SJSA1 (cell line): ENCODE measurements at places on chromosomes 1 and 21. TPM values are rescaled to one million over a fixed set of nuclear protein-coding genes. Genes with fewer than 3 reads are reported as not detected.
A peak's percentile ranks its signal among the peaks of the same experiment; 100 is the strongest.

- DNase-seq = no peak
Observed at GRCh38 chr1:45095450-45095849, 83.4 kb downstream of the UROD start.

- no peak for DNase-seq
Observed at GRCh38 chr21:42655796-42656770, 2.7 kb downstream of the PDE9A start.

DNA sequence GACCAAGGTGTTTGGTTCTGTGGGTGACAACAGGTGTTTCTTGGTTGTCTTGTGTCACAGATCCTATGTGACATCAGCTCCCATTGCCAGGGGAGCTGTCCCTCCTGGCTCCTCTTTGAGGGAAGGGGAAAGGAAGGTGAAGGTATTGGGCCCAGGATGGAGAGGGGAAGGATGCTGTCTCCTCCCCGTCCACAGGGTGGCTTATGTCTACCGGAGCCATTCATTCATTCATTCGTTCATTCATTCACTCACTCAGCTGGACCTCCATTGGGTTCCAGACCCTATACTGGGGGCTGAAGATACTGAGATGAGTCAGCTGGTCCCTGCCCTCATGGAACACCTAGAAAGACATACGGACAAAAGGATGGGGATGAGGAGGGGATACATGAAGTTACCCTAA lies 38.9 kb downstream of the EPHB2 start:
- no peak for DNase-seq

DNA sequence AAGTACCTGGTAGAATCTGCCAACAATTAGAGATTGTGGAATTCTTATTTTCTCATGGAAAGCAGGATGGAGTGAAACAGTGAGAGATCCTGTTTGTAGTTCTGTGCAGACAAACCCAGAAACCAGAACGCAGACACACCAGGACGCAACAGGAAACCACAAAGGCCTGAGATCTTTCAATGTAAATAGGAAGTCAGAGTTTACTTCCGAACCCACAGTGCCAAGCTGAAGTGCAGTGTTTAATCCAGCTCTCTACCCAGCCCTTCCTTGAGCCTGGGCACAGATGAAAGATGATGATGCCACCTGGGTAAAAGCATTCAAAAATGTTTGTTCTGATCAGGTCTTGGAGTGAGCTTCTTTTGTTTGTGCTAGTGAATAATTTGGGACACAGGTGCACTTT lies 244.2 kb upstream of the HOOK1 start:
- no peak for DNase-seq

- no peak for DNase-seq
Observed at GRCh38 chr1:9808459-9808858, 15.3 kb downstream of the CLSTN1 start.

DNA sequence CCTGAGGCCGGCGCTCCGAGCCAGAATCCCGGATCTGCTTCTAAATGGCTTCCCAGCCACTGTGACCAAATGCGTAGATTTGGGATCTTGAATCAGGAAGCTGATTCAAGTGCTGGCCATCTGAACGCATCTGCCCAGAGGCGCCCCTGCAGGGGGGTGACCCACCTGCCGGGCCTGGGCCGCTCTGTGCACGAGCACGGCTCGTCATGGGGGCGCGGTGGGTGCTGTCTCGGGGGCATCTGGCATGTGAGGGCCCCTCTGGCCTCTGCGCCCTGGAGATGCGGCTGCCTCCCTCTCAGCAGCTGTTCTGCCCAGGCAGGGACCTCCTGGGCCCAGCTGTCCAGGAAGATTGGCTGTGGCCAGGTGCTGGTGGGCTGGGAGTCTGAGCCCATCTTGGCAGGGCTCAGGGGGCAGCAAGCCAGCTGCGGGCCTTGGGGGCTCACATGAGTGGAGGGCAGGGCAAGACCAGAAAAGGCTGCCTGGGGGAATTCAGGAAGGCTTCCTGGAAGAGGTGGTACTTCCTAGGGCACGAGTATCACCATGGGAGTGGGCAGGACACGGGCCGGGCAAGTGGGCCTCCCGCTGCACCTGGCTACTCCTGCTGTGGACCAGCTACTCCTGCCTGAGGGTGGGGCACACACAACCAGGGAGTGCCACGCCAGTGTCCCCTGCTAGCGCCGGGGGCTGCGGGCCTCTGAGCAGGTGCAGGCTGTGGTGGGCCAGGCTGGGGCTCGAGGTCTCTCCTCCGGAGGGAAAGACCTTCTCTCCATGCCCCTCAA lies 25.1 kb downstream of the PLCH2 start:
- no peak for DNase-seq

DNA sequence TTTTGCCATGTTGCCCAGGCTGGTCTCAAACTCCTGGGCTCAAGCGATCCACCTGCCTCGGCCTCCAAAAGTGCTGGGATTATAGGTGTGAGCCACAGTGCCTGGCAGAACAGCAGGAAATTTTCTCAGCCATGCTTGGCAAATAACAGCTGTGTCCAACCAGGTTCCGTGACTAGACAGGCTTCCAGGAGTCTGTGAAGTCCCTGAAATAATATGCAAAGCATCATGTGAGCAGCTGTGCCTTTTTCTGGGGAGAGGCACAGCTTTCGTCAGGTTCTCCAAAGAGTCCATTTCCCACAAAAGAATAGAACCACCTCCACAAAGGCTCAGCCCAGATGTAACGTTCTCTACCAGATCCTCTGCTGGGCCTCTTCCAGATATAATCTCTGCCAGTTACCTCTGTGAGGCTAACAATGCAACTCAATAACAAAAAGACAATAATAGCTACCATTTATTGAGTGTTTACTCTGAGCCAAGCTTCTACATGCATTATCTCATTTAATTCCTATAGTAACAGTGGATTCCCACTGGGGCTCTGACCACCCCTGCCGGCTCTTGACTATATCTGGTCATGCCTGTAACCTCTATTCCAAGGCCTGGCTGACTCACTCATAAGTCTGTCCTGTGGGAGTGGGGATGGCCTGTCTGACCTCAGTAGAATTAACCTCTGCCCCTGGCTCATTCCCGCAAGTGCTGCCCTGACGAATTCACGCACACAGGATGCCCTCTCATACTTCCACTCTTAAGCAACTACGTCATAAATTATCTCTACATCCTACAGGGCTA lies 4.0 kb upstream of the NKAIN1 start:
- DNase-seq = no peak

GRCh38 chr1:197001828-197002227 lies 24.5 kb downstream of the CFHR5 start:
- DNase-seq = no peak

DNA sequence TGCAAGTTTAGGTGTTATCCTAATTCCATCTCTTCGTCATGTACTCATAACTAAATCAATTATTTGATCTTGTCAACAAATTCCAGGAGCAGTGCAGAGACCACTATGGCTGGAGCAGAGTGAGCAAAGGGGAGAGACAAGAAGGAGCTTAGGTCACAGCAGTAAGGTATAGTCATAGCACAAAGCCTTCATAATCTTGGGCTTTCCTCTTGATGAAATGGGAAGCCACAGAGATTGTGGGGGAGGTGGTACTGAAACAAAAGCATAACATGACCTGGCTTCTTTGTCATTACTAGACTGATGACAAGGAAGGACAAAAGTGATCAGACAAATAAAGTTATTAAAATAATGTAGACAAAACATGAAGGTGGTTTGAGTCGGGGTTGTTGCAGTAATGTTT lies 60.1 kb upstream of the PTGS2 start:
- DNase-seq = no peak

DNA sequence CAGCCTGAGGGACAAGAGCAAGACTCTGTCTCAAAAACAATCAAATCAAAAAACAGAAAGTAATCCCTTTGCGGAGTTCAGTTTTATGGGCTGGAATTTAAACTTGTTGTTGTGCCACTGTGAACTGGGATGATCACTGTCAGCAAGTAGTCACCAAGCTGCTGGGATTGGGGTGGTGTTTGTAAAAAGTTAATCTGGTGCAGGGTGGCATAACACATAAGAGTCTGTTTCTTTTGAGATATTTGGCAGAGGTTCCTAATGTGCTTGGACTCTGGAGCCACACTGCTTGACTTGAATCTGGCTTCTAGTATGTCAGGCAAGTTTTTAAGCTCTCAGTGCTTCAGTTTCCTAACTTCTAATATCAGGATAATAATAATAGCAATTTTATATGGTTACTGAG lies 6.6 kb downstream of the CLIC4 start:
- DNase-seq = no peak

DNA sequence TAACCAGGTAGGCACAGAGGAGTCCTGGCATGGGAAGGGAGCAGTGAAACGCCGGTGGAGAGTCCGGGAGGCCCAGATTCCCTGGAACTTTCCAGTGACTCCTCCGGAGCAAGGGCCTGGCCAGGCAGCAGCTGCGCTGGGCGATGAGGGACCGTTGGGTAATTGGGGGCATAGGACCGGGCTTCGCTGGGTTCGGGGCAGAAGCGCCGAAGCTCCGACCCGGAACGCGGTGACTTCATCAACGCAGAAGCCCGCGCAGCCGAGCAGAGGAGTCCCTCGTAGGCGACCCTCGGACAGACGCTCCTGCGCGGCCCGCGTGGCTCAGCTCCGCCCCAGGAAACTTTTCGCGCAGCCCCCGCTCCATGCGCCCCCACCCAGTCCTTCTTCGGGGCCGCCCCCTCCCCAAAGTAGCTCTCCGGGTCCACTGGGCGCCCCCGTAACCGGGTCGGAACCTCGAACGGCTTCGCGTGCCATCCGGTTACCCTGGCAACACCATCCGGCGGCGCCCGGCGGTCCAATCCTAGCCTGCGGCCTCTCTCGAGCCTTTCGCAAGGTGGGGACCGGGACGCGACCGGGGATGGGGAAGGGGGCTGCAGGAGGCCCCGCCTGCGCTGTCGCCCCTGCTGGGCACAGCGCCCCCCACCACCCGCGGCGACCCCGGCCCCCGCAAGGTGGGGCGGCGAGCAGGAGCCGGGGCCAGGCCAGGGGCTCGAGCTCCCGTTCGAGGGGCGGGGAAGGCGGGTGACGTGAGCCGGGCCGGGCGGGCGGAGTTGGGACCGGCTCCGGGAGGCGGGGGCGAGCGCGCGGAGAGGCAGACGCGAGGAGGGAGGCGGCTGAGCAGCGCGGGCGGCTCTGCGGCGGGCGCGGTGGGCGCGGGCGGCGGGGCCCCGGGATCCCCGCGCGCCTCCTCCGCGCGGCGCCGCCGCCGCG lies at the start of gene AJAP1:
Gene AJAP1, plus strand, starts transcription at position 814 of the 930 bp plus-strand sequence. CDS start 817 bp downstream, outside the sequence.
- no peak for DNase-seq

DNA sequence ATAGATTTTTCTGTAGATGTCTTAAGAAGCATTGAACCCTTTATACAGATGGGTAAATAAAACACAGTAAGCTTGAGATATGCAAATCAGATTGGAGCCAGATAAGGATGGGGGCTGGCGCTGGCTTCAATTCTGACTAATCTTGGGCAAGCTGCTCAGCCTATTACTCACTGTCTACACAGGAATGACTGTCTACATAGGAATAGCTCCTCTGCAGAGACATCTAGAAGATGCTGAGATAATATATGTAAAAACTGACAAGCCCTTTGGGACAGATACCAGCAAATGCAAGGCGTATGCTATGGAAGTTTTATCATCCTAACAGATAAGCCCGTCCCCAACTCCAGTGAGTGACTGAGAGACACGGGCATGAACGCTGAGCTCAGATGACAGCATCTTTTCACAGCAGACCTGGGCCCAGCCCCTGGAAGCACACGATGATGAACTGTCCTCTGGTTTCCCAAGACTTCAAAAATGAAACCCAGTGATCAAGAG lies 1.7 kb downstream of the CLDN14 start:
- peak; percentile 77 for DNase-seq

DNA sequence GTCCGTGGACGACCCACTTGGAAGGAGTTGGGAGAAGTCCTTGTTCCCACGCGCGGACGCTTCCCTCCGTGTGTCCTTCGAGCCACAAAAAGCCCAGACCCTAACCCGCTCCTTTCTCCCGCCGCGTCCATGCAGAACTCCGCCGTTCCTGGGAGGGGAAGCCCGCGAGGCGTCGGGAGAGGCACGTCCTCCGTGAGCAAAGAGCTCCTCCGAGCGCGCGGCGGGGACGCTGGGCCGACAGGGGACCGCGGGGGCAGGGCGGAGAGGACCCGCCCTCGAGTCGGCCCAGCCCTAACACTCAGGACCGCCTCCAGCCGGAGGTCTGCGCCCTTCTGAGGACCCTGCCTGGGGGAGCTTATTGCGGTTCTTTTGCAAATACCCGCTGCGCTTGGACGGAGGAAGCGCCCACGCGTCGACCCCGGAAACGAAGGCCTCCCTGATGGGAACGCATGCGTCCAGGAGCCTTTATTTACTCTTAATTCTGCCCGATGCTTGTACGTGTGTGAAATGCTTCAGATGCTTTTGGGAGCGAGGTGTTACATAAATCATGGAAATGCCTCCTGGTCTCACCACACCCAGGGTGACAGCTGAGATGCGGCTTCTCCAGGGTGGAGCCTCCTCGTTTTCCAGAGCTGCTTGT lies 32.4 kb downstream of the PRMT2 start:
- DNase-seq = no peak

GRCh38 chr1:205251576-205251975 lies 23.8 kb downstream of the TMCC2 start:
- DNase-seq = no peak

GRCh38 chr1:110927484-110928075 lies 36.1 kb downstream of the LRIF1 start:
- DNase-seq = no peak

GRCh38 chr1:100661176-100661575 lies 58.4 kb upstream of the VCAM1 start:
- DNase-seq = no peak

GRCh38 chr1:97050506-97050905 lies 328.9 kb downstream of the PTBP2 start:
- DNase-seq = peak; percentile 8

DNA sequence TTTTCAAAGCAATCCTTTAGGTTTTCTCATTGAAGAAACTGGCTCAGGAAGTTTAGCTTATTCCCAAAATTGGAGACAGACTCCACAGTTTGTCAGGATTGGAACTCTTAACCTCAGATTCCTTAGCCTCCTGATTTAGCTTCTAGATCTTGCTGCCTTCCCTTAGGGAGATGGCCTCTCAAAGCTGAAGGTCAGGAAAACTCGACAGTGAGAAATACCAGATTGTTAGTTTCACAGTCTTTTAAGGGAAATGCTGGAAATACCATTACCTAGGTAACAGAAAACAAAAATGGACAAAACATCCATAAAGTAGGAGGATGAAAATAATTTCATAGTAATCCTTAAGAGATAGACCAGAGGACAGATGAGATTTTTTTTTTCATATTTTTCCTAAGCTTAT lies 7.8 kb downstream of the RASAL2 start:
- DNase-seq = no peak

- DNase-seq = peak; percentile 71
Observed at GRCh38 chr1:150619576-150620509, 9.6 kb downstream of the ENSA start.

DNA sequence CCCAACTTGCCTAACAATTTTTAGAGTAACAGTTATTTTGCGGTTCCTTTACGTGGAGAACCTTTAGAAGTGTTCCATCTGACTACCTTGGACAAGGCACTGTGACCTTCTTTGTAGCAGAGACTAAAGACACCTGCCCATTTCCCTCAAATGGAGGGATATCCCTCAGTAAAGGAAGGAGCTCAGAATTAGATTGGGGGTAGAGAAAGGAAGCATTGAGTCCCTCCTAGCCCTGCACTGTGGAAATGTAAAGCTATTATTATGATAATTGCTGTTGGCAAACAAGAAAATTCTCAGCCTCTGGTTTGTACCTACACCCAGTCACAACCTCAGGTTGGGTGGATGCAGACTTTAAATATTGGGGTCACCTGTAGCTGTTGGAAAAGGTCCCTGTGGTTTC lies 72.6 kb upstream of the MACF1 start:
- no peak for DNase-seq

The ERICH3 gene
- total RNA-seq = not detected in 2 replicates

The WLS gene
- total RNA-seq = 18.6 and 26.7 TPM in 2 replicates

The LHX8 gene
- total RNA-seq = 20.5 and 32.2 TPM in 2 replicates

The S100A3 gene
- total RNA-seq = 0.31 and 2.9 TPM in 2 replicates

The TOMM40L gene
- total RNA-seq = 8.4 and 9.4 TPM in 2 replicates

The MEAF6 gene
- 83.4 and 112 TPM in 2 replicates for total RNA-seq

The ACAP3 gene
- 41.1 and 44.8 TPM in 2 replicates for total RNA-seq

The NEK2 gene
- 61.4 and 75.1 TPM in 2 replicates for total RNA-seq

The PRELP gene
- total RNA-seq = not detected in 2 replicates

The GSTM4 gene
- 18.8 and 26.7 TPM in 2 replicates for total RNA-seq
